ENCODE measurements at places on chromosomes 1 and 21.

- DNase-seq: peak; percentile 92
Observed at GRCh38 chr1:182955596-182956588, 2.9 kb upstream of the SHCBP1L start.

GRCh38 chr1:15742339-15742801 lies at the start of gene TMEM82:
Gene TMEM82, plus strand, starts transcription at chr1:15742499. Its CDS starts 61 bp downstream, at chr1:15742560.
- DNase-seq: no peak

GRCh38 chr1:189409774-189410173 lies 1067.9 kb downstream of the BRINP3 start:
- no peak for DNase-seq

- no peak for DNase-seq
Observed at GRCh38 chr1:202249846-202250245, 56.2 kb downstream of the LGR6 start.

- peak; percentile 49 for DNase-seq
Observed at GRCh38 chr21:25881524-25882376, 147.0 kb downstream of the GABPA start.

- DNase-seq: no peak
Observed at GRCh38 chr1:32223683-32224082, 1.5 kb downstream of the EIF3I start.

DNA sequence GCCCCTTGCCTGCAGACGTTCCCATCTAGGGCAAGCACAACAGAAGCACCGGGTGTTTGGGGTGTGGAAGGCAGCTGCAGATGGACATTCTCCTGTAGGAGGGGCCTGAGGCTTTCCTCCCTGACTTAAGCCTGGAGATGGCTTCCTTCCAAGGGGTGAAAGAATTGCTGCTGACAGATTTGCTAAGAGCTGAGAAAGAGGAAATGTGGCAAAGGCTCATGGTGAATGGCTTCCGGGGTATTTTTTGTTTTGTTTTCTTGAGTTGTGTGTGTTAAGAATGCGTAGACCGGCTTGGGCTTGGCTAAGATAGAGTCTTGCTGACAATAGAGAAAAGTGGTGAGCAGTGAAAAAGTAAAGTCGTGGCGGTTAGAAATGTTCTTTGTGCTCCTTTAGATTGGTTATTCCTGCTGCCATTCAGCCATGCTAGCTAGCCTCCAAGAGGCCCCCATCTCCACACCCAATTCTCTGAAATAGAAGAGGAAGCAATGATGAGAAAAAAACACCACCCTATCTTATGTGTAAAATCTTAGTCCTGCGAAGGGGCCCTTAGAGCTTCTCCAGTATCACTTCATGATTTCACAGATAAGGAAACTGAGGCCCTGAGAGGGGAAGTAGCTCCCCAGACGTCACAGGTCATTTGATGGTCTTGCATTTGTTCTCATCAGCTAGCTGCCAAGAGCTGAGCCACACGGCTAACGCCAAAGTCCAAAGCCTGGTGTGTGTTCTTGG lies 36.9 kb downstream of the EIF2D start:
- peak; percentile 63 for DNase-seq

GRCh38 chr1:30780409-30780808 lies 22.8 kb upstream of the LAPTM5 start:
- no peak for DNase-seq

- no peak for DNase-seq
Observed at GRCh38 chr1:166272851-166273250, 106.0 kb upstream of the FAM78B start.

- no peak for DNase-seq
Observed at GRCh38 chr1:3657578-3658230, 5.4 kb downstream of the TP73 start.

- no peak for DNase-seq
Observed at GRCh38 chr1:70979881-70980280, 67.7 kb downstream of the PTGER3 start.

GRCh38 chr1:200912737-200913407 lies 18.2 kb downstream of the INAVA start:
- DNase-seq: no peak

- DNase-seq: peak; percentile 97
Observed at GRCh38 chr21:45363921-45364467, 41.0 kb upstream of the COL18A1 start.

GRCh38 chr1:76278711-76279100 lies 204.2 kb downstream of the ST6GALNAC3 start:
- no peak for DNase-seq

- no peak for DNase-seq
Observed at GRCh38 chr21:45152265-45152746, 77.9 kb downstream of the ADARB1 start.
